ENCODE measurements at places on chromosomes 5 and 9. TPM values are rescaled to one million over a fixed set of nuclear protein-coding genes. Genes with fewer than 3 reads are reported as not detected.

DNA sequence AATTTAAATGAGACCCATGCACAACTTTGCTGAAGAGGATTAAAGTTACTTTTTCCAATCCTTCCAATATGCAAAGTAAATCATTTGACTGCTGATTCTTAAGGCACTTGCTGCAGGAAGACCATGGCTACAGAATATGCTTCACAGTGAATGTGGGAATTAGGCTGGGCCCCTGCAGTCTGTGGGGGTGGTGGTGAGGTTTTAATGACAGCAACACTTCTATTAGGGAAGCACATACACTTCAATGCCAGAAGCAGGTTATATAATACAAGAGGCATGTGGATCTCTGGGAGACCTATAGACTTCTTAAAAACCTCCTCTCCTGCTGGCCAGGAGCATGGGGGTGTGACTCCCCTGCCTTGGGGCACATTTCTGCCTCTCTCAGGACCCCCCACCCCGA, 124.5 kb upstream of the KLF9 start:
- DNase-seq = no peak

- DNase-seq = no peak
Measured at GRCh38 chr5:82208371-82208770, 69.8 kb downstream of the RPS23 start.

DNA sequence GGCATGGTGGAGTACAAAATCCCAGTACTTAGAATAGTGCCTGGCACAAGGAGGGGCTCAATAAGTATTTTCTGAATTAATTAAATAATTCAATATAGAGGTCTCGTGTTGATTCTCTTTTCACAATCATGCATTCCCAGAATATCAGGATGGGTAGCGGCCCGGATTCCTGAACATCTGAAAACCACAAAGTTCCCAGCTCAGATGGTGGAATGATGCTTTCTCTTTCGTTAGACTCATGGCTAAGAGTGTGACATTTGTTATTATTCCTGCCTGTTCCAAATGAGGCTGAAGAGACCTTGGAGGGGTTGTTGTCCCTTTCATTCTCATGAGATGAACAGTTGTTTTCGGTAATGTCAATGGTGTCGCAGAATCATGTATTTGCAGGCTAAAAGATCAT, 95.4 kb upstream of the LIFR start:
- no peak for DNase-seq

Gene NMUR2
- not detected for total RNA-seq

- no peak for DNase-seq
Measured at GRCh38 chr9:126439402-126439765, 112.8 kb downstream of the MVB12B start.

GRCh38 chr5:154972476-154973080, 31.7 kb downstream of the MRPL22 start:
- no peak for DNase-seq

DNA sequence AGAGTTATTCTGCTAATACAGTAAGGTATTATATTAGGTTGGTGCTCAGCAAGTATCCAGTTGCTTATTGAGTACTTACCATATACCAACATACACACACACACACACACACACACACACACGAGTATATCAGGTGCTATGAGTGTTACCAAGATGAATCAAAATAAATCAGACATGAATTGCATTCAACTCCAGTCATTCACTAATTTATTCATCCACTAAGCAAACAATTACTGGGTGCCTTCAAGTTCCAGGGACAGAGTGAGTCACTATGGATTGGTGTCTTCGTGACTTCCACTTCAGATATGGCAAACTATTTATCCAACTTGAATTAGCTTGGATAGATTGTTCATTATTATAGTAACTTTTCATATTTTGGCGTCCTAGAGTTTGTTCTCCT, 140.7 kb upstream of the SLC44A1 start:
- DNase-seq = no peak

Gene VLDLR
- total RNA-seq = 7.5 TPM

Gene SLC6A7
- not detected for total RNA-seq

DNA sequence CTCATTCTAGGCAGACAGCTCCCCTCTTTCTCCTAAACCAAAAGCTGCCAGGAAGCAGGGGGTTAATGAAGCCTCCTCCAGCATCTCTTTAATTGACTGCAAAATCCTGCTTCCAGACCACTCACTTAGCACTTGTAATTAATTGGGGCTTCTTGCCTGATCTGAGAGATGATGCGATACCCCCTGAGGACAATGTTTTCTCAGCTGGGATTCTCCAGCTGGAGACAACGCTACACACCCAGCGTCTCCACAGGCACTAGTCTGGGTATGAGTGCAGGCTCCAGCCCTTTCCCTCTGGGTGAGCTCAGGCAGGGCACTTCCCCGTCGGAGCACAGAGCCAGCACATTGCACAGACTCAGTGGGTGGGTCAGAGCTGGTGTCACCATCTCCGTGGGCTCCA, 16.1 kb downstream of the CPLX2 start:
- DNase-seq = no peak

DNA sequence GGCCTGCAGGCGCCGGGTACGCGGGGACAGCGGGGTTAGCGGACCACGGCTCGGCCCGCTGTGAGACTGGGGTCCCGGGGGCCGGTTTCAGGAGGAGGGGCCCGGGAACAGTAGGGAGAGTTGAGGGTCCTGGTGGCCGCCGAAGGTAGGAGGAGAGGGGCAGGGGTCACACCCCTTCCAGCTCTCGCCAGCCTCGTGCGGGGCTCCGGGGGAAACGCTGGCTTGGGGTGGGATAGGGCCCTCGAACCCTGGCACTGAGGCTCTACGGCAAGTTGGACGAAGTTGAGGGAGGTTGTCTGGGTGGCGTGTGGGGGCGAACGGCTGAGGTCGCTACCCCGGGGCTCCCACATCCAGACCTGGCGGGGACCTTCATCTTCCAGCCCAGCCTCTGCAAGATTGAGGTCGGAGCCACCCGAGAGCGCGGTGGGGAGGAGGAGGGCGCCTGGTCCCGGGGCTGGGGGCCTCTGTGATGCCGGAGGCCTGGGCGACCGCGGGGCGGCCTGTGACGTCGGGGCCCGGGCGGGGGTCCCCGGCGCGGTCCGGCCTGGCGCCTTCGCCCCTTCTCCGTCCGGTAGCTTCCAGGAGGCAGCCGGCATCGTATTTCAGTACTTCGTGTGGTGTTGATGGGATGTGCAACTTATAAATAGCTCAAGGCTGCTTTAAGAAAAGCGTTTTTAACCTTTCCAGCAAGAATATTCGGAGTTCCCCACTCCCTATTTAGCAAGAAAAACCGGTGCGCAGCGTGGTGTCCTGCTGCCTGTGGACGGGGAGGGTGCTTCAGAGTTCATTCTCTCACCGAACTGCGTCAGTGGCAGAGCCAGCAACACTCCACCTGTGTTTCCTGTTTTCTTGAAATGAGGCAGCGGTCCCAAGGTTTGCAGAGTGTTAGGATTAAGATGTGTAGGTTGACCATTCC, 902 bp downstream of the HABP4 start:
- DNase-seq = no peak

DNA sequence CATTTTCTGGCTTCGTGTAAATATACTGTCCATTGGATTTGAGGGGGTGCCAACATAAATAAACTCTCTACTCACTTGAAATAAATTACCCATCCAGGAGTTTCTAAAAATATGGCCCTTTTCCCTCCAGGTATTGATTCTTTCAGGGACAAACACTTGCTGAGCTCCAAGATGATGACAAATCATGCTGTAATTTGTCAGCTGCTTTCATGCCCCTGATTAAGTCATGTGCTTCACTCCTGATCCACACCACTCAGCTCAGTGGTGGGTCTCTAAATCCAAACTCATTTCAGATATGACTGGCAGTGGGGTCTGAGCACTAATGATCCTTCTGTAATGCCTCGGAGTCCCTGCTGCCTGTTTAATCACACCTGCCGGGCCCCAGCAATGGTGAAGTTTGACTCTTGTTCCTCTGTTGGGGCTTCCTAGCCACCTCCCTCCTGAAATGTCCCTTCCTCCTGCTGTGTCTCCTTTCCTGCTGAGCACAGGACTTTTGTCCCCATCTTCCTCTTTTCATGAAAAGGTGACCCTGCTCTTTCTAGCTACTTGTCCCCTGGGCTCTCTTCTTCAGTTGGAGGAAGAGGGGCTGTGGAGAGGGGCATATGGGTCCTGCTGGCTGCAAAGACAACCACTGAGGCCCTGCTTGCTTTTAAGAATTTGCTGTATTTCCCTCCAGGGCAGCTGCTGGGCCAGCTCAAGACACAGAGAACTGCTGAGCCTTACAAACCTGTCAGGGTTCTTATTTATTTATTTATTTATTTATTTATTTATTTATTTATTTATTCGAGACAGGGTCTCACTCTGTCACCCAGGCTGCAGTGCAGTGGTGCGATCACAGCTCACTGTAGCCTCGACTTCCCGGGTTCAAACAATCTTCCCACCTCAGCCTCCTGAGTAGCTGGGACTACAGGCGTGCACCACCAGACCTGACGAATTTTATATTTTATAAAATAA, 200.0 kb downstream of the ATP10B start:
- DNase-seq = no peak

GRCh38 chr9:134670042-134670525, 28.5 kb downstream of the COL5A1 start:
- no peak for DNase-seq

DNA sequence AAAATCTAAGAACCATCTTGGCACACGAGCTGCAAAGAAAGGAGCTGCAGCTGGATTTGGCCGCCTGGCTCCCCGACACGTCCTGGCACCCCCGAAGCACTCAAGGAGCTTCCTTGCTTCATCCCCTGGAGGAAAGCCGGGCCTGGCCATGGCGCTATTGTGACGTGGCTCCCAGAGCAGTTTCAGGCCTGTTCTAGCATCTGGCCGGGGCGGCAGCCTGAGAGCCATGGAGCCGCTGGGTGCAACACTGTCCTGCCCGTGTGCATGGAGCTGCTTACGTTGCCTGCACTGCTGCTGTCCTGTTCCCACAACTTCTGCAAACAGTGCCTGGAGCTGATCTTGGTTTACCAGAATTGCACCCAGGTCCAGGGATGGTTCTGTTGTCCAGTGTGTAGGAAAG, 63.5 kb downstream of the PTPDC1 start:
- no peak for DNase-seq

DNA sequence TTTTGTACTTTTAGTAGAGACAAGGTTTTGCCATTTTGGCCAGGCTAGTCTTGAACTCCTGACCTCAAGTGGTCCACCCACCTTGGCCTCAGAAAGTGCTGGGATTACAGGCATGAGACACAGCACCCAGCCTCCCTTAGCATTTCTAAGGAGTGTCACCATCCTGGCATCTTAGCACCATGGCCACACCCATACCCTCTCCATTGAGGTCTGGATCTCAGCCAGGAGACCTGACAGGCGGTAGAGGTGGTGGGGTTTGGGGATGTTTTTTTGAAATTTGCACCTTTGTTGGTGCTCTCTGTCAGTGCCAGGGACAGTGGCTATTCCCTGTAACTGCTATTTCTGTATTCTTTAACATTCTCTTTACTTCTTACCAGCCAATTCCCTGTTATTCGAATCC, 72.5 kb downstream of the TRIM36 start:
- DNase-seq = no peak

DNA sequence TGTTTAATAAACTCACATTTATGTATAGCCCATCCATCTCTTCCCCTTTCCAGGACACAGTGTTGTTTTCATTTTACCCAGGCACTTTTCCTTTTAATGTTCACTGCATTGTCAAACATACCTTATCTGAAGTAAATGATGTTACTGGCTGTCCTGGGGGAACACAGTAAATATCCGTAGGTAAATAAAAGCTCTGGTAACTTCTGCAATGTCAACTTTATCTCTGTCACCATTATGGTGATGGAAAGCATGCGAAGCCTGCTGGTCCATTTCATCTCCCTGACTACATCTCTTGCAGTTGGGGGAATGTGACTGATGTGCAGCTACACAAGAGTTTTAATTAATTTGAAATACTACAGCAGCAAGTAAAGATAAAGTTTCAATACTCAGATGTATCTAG, 1162.1 kb upstream of the SEMA6A start:
- DNase-seq = no peak

Gene ADAMTSL2
- total RNA-seq = not detected

DNA sequence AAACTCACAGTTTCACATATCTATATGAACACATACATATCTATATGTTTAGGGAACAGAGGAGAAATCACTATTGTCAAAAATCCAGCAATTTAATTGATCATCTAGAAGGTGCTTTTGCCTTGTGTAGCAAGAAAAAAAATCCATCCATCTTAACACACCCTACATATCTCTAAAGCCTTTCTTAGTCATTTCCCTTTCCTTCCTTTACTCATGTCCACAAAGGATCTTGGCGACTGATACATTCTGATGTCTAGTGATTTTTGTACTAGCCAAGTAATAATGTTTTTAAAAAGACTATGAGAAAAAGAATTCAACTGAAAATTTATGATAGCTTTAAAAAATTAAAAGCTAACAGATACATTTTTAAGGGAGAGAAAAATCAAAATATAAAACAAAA, 22.5 kb downstream of the ZDHHC21 start:
- no peak for DNase-seq

- DNase-seq = no peak
Measured at GRCh38 chr5:175820230-175820629, 51.1 kb upstream of the CPLX2 start.

Gene CCDC183
- total RNA-seq = 0.06 TPM

DNA sequence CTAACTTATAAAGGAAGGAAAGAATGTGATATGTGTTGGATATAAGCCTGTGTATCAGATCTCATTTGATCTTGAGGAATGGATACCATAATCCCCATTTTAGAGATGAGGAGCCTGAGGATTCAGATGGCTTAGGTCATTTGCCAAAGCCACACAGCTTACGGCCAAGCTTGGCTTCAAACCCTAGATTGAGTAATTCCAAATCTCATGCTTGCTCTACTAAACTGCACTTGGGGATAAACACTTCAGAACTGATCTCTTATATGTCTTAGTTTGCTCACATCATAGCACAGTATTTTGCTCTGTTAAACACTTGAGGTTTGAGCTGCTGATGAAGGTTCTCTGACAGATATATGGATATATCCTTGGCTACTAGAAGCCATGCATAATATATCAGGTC, 504.4 kb downstream of the NTRK2 start:
- no peak for DNase-seq

DNA sequence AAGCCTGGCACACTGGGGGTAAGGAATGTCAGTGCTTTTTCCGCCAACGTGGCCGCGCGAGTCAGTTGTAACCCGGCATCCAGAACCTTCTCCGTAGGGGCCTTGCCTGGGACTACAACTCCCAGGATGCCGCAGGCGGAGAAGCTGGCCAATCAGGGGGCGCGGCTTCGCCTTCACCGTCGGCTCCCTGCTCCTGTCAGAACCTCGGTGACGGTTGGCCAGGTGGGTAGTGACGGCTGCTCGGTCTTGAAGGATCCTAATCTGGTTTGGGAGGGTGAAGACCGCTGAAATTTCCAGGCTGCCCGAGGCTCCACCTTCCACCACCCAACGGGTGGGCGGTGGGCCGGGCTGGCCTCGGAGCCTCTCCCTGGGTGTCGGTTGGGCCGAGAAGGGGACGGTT, at the start of gene C5orf58:
Gene C5orf58 (plus strand): TSS at position 200 of the 400 bp plus-strand sequence. CDS start 1,992 bp downstream, outside the sequence.
- no peak for DNase-seq

Data from epithelial cell of proximal tubule (primary cell).